ENCODE measurements at places on chromosomes 1 and 21. TPM values are rescaled to one million over a fixed set of nuclear protein-coding genes. Genes with fewer than 3 reads are reported as not detected.

TMCC2 gene
- 1.4 TPM for polyA plus RNA-seq

SLAMF9 gene
- 0.24 TPM for polyA plus RNA-seq

PLEKHN1 gene
- 0.15 TPM for polyA plus RNA-seq

AUNIP gene
- not detected for polyA plus RNA-seq

B3GALT2 gene
- polyA plus RNA-seq = 39.4 TPM

BRDT gene
- not detected for polyA plus RNA-seq

PAQR6 gene
- polyA plus RNA-seq = 0.26 TPM

F13B gene
- not detected for polyA plus RNA-seq

FLG gene
- under 0.01 TPM for polyA plus RNA-seq

NCDN gene
- 27.0 TPM for polyA plus RNA-seq

AMY1A gene
- not detected for polyA plus RNA-seq

SH2D1B gene
- not detected for polyA plus RNA-seq

NENF gene
- polyA plus RNA-seq = 170 TPM

GPR161 gene
- polyA plus RNA-seq = 0.95 TPM

APH1A gene
- 97.8 TPM for polyA plus RNA-seq

Data from heart left ventricle (tissue), 16 donors.